Cerebellar nuclear complex (tissue), 1 donor: ENCODE measurements at places on chromosomes 1 and 21.
A peak's percentile ranks its signal among the peaks of the same experiment; 100 is the strongest.

DNA sequence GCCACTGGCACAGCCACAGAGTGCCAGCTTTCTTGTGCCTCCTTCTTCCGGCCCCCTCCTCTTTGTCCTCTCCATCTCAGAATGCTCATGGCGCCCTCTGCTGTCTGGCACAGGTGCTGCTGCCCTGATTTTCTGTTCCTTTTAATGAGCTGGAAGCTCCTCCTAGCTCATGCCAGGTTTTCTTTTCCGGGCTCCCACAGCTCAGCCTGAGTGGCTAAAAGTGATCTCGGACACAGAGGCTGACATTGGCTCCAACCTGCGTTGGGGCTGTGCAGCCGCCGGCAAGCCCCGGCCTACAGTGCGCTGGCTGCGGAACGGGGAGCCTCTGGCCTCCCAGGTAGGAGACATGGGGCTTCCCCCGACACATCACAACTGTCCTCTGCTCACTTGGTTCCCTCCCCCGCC lies 18.7 kb downstream of the CNTN2 start:
- DNase-seq: peak; percentile 77

DNA sequence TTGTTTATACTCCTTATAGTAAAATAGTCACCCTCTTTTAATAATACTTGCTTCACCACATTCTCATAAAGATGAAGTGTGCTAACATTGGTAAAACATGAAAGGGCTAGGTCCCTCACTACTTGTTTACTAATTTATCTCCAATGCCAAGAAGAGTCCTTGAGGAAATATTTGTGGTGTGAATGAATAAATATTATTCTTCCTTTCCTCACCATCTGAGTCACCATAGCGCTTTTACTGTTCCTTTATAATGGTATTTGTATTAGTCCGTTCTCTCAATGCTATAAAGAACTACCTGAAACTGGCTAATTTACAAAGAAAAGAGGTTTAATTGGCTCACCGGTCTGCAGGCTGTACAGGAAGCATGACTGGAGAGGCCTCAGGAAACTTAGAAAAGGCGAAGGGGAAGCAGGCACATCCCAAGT lies 222.8 kb upstream of the ZRANB2 start:
- no peak for DNase-seq

- no peak for DNase-seq
Measured at GRCh38 chr1:9239622-9240401, 5.2 kb downstream of the H6PD start.

DNA sequence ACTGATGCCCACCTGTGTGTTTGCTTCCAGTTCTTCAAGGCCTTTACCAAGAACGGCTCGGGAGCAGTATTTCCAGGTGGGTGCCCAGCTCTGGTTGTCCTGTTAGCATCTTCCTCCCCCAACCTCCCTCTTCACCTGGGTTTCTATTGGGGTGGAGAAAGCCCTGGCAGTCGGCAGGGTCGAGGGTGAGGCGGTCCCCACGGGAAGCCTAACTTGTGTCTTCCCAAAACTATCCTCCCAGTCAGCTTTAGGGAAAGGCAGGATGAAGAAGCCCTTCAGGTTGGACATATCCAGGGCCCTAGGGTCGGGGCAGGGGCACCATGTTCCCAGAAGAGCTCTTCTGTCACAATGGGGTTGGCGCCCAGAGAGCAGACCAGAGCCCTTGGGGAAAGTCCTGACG lies 20.6 kb downstream of the QSOX1 start:
- DNase-seq: no peak

DNA sequence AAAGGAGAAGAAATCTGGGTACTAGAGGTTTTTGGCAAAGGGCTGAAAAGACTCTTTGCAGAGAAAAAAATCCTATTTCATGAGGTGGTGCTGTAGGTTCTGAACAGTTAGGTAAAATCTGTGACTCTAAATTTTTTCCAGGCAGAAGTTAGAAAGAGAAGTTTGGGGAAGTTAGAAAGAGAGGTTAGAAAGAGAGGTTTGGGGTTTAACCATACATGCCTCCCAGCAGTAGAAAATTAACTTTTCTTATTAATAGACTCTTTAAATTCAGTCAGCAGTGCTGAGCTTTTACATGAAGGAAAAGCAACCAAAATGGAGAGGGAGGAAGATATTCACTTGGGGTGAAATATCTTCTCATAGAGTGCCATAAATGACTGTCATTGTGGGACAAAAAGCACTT lies 12.2 kb downstream of the AMY1C start:
- DNase-seq: no peak

DNA sequence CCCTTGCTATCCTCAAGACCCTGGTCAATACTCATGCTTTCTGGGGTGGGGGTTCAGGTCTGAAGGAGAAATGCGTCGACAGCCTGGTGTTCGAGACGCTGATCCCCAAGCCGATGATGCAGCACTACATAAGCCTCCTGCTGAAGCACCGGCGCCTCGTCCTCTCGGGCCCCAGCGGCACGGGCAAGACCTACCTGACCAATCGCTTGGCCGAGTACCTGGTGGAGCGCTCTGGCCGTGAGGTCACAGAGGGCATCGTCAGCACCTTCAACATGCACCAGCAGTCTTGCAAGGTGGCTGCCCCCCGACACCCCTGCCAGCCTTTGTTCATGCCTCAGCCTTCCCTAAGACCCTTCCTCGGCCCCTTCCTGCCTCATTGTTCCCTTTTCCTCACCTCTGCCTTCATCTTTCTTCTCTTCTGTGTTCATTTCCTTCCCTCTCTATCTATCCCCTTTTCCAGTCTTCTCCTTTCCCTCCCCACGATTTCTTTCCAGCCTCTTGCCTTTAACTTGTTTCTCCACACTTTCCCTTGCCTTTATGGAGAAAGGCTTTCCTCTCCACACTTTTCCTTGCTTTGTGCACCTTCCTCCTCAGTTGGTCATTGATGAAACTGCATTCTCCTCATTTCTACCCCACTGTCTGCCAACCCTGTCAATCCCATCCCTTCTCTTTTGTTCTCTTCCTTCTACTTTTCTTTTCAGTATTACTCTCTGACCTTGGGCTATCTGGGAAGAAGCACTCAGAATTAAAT lies 18.3 kb upstream of the IPO9 start:
- DNase-seq: no peak

GRCh38 chr1:4599951-4600481 lies 54.4 kb upstream of the AJAP1 start:
- no peak for DNase-seq

GRCh38 chr1:53294567-53294966 lies 33.3 kb downstream of the LRP8 start:
- DNase-seq: no peak

DNA sequence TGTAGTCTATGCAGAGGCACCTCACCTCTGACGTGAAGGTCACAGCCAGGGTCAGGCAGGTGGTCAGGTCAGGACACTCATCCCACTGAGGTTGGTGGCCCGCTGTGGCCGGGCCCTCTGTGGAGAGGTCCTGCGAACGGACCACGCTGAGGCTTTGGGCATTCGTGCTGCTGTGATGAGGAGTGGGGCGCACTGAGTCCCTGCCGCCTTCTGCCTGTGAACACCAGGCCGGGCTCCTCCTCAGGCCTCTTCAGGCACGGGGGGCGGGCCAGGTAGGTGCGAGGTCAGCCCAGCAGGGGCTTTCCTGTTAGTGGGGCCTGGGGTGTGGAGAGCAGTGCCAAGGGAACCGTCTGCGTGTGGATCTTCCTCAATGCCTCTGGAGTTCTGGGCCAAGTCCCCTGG lies 39.0 kb downstream of the COQ8A start:
- no peak for DNase-seq

- no peak for DNase-seq
Measured at GRCh38 chr21:16426936-16427335, 697.2 kb downstream of the USP25 start.

DNA sequence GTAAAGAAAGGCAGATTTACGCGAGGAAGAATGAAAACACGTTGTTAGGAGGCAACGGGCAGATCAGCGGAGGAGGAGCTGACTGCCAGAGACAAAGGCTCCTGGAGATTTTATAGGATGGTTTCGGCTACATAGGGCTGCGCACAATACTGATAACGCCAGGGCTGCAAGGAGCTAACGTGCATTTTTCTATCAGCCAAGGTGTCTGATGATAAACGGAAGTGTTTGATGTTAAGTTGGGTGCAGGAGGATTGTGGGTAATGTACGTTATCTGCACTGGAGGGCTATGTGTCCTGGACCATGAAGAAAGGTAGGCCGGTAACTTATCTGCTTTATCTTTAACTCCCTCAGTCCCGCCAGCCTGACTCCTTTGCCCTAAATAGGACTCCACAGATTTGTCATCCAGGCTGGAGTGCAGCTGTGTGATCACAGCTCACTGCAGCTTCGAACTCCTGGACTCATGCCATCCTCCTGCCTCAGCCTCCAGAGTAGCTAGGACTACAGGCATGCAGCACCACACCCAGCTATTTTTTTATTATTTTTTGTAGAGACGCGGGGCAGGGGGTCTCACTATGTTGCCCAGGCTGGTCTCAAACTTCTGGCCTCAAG lies 29.6 kb downstream of the SETD4 start:
- DNase-seq: no peak

GRCh38 chr1:21206117-21206516 lies 29.4 kb upstream of the EIF4G3 start:
- DNase-seq: no peak

GRCh38 chr1:2376261-2376741 lies 15.1 kb downstream of the MORN1 start:
- no peak for DNase-seq

DNA sequence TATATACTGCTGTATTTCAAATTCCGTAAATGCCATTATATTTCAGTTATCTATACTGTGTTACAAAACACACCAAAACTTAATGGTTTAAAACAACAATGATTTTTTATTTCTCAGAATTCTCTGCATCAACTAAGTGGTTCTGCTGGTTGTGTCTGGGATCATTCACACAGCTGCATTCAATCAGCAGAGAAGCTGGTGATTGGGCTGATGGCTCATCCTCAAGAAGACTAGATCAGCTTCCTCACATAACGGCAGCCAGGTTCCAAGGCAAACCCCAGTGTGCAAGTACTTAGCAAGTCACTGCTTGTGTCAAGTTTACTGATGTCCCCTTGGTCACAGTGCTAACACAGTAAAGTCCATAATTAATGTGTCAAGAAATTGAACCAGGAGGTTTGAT lies 86.3 kb upstream of the VANGL1 start:
- no peak for DNase-seq

- DNase-seq: no peak
Measured at GRCh38 chr1:98962156-98962555, 42.5 kb downstream of the PLPPR5 start.
